Amniotic stem cell (primary cell): ENCODE measurements at places on chromosomes 12 and 14.

DNA sequence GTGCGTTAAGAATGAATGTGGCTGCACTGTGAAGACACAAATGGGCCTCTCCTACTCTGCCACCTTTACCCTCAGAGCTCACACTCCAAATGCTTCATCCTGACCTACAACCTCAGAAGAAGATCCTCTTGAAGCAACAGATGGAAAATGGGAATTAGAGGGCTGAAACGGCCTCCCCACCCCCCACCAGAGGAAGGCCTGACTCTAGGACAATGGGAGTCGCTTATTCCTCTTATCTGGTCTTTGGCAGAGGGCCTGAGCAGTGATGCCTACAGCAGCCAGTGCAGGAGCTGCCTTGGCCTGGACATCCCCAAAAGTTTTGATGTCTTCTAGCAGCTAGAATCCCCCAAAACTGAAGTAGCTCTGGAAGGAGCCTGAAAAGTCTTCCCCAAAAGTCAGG is 29.2 kb downstream of the BTBD7 start:
- no peak for DNase-seq

- DNase-seq, result no peak
Measured at GRCh38 chr12:52437508-52437907, 3.3 kb upstream of the KRT75 start.

DNA sequence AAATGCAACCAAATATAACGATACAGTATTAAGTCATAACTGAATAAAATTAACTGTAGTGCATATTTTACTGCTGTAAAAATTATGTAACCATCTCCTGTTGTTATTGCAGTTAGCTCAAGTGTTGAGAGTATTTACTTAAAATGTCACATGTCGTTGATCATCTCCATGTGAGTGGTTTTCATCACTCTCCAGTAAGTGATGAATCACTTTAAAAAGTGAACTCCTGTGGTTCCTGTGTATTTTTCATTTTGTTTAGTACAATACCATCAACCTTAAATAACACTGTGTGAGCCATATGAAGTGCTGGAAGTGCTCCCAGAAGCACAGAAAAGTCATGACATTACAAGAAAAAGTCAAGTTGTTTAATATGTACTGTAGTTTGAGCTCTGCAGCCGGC is 104.7 kb upstream of the SLCO1B1 start:
- no peak for DNase-seq

DNA sequence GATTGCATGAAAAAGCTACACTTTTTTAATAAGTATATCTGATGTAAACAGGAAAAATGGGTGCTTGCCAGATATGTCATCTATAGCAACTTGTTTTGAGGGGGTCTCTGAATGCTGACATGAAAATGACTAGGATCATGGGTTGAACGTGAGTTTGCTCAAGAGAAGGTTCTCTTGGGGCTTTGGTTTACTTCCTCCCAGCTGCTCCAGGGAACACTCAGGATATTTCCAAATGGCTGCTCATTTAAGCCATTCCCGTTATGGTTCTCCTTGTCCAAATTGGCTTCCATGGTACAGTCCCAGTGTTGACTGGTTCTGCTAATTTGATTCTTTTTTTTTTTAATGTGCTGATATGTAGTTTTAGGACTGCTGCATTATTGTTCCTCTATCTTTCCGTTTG is 118.3 kb downstream of the ETV6 start:
- DNase-seq, result no peak

DNA sequence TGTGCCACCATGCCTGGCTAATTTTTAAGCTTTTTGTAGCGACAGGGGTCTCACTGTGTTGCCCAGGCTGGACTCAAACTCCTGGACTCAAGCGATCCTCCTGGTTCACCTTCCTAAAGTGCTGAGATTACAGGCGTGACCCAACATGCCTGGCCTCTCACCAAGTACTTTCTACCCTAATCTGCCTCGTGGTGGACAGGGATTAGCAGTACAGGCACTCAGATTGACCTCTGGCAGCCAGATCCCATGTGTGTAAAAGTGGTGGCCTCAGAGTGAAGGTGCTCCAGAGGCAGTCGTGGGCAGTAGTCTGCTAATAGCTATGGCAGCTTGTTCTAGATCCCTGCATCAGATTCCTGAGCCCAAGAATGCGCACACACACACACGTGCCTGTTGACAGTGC is 30.9 kb downstream of the MTHFD1 start:
- no peak for DNase-seq

DNA sequence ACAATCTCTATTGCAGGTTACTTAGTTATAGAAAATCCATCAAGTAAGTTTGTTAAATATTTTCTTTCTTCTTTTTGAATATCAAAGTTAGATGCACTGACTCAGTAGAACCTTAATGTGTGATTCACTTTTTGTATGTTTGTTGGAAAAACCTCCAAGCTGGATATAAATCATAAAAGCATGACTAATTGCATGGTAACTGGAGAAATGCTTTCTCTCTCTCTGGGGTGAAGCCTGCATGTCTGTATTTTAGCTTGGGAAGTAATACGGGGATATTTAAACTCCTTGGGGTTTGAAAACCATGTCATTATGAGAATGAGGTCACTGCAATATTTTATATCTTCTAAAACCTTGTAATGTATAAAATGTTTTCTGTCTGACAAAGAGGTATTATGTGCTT is 58.6 kb upstream of the MYF6 start:
- DNase-seq, result peak; percentile 45

GRCh38 chr12:84497819-84498218 is 414.8 kb downstream of the SLC6A15 start:
- DNase-seq, result peak; percentile 15

DNA sequence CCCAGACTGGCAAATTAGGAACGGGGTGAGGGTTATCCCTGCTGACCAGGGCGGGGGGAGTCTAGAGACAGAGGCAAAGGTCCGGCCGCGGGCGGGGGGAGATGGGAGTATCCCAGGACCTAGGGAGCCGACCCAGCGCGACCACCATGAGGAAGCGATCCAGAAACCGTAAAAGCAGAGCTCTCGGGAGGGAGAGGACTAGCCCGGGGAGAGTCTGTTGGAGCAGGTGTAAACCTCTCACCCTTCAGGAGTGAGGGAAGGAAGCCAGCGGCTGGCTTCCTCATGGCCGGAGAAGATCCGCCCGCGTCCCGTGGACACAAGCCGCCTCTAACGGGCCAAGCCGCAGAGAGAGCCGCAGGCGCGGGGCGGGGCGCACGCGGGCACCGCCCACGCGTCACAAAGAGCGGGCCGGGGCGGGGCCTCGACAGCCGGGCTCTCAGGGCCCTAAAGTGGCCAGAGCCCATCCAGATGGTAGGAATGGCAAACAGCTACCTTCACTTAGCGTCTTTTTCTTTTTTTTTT is at the start of gene ACRBP:
ACRBP (minus strand) TSS at position 350 of the 522 bp plus-strand sequence; CDS start at position 284, 66 bp downstream.
- no peak for DNase-seq

GRCh38 chr14:95522556-95522955 is 6.1 kb upstream of the SYNE3 start:
- DNase-seq, result no peak

- no peak for DNase-seq
Measured at GRCh38 chr12:2930865-2931264, 28.3 kb upstream of the TEAD4 start.

DNA sequence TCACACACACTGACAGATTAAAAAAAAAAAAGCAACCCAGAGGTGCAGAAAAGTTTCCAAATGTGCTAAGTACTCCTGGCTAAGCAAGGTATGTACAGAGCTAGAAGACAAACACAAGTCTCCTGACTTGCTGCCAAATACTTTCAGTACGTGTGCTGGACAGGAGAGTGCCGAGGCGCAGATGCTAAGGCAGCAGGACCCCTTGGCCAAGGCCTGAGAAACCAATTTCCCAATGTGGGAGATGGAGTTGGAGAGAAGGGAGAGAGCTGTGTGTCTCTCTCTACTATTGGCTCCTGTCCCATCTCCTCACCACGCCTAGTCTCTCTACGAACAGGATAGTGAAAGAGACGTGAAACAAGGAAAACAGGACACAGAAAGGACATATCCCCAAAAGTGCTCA is 5.3 kb downstream of the SPRYD3 start:
- DNase-seq, result no peak

DNA sequence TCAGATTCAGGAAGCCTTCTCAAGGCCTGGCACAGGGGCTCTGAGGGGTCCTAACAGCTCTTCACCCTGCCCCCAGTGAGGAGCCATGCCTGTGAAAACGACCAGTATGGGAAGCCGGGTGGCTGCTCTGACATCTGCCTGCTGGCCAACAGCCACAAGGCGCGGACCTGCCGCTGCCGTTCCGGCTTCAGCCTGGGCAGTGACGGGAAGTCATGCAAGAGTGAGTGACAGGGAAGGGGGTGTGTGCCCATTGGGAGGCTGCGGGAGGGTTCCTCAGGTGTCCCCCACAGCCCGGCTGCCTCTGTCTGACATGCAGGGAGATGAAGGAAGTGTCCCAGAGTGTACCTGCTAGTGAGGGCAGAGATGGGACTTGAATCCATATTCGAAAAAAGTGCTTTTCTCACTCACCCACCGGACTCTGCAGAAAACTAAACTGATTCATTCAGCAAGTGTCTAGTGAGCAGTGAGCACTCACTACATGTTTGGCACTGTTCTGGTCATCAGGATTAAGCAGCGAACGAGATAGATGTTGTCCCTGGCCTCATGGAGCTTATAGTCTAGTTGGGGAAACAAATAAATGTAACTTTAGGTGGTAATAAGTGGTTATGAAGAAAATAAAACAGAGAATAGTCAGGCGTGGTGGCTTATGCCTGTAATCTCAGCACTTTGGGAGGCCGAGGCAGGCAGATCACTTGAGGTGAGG is 9.4 kb upstream of the LRP1-AS start:
- no peak for DNase-seq

DNA sequence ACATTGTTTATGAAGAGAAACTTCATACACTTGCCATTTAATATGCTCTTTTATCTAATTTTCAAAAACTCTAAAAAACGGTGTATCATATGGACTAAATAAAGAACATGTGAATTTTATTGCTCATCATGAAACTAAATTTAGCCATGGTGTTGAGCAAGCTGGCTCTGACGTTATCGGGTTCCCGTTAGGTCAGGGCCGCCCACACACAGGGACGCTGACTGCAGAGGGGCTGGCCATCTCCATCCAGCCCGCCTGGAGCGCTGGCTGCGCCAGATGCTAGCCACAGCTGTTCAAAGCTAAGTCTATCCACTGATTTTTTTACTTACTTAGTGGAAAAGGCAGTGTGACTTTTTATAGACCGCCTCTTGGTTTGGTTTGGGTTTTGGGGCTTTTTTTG is 36.5 kb upstream of the DYNC1H1 start:
- peak; percentile 91 for DNase-seq

DNA sequence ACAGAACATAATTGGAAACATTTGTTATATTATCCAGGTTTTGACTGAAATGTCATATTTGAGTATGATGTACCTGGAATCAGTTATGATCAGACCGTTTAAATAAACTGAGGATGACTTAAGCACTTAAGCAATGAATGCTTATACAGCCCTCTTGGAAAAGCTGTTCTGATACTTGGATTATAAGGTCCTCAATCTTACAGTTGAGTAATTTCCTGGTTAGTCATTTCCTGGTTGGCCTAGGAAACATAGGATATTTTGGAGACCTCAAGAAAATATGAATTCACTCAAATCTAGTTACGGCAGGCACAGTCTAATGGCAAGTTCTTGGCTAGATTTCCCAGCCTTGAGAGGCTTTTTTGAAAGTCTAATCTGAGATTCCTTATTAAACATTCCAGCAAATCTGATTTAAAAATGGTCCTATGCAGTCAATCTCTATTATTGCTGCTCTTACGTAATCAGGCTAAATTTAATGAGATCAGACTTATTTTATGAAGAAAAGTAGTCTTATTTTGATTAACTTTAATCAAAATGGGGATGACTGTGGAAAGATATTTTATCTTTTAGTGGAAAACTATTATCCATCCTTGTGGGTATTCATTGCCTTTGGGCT is 447.2 kb downstream of the SNAPC1 start:
- peak; percentile 31 for DNase-seq

DNA sequence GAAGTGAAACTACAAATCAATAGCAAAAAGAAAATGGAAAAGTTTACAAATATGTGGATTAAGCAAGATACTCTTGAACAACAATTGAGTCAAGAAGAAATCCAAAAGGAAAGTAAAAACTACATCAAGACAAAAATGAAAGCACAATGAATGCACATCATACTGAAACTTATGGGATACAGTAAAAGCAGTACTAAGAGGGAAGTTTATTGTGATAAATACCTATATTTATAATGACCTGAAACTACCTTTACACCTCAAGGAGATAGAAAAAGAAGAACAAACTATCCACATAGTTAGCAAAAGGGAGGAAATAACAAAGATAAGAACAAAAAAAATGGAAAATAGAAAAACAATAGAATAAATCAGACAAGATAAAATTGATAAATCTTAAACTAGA is 375.0 kb downstream of the TRHDE start:
- no peak for DNase-seq
